ENCODE measurements at places on chromosomes 2 and 18.

DNA sequence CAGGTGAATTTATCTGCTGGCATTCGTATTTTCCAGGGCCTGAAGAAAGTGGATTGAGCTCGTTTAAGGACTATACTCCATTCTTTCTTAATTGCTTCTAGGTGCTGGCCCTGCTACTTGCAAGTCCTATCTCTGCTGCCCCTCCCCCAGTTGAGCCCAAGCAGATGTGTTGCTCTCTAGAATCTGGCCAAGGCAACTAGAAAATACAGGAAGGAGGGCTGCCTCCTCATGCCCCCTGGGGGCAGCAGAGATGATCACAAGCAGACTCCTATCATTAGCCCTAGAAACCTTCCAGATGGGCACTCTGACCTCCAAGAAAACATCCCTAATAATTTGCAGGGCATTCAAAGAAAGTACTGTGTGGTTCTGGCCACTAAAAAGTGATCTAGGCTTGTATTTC lies 72.5 kb upstream of the CYP26B1 start:
- peak; percentile 54 for DNase-seq

DNA sequence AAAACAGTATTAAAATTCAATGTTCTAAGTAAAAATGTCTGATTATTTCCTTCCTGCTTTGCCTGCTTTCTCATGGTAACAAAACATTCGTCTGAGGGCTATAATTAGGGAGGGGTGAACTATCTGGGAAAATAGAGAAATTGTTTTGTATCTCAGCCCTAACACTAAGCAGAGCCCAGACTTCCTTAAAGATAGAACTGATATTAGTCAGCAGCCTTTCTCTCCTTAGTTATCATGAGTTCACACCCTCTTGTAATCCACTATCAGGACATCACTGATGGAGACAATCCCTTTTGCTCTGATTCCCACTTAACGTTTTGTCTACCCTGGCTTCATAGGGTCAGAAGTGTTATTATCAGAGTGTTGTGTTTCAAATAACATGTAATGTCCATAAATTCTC lies 701.1 kb upstream of the ZEB2 start:
- DNase-seq: no peak

DNA sequence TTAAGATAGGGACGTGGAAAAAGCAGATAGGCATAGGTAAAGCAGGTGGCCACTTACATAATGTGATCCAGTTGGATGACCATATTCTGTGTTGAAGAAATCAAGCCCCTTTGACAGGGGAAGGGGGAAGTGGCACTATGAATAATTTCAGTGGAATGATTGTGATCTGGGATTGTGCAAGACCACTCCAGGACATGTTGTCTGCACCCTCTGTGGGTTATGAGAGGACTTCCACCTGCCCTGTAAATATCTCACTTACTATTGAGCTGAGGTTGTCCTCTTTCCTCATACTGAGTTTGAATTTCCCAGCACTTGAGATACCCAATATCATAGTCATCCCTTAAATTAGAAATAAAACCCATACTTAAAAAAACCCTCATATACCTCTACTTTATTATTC lies 220.7 kb downstream of the IRS1 start:
- DNase-seq: peak; percentile 81

GRCh38 chr2:27838502-27838901 lies 51.7 kb downstream of the RBKS start:
- no peak for DNase-seq

GRCh38 chr2:190649798-190650390 lies 1.0 kb downstream of the NAB1 start:
- peak; percentile 33 for DNase-seq

DNA sequence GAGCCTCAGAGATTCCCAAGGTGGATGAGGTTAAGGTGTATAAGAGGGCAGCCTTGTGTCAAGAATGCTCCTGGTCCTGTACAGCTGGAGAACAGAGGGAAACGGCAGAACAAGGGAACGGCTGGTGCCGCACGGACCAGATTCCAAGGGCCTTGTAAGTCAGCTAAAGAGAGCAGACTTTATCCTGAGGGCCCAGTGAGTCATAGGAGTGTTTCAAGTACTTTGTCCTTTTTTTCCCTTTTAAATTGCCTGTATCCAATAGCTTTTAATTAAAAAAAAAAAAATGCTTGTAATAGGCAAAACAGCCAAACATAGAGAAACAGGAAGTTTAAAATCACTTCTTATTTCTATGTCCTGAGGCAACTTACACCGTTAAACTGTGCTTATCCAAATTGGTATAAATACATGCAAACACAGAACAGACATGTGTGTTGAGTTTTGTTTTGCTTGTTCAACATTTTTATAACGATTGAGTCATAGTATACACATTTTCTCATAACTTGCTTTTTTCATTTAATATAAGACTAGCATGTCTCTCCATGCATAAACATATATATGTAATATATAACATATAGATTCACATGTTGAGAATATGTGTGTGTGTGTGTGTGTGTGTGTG lies 42.1 kb upstream of the EVA1A start:
- peak; percentile 97 for DNase-seq

- DNase-seq: no peak
These were observed 46.9 kb downstream of the PDE11A start for GRCh38 chr2:178025551-178026185.

GRCh38 chr18:13505780-13506345 lies 220.5 kb downstream of the FAM210A start:
- no peak for DNase-seq
